ENCODE measurements at places on chromosomes 5 and 9. TPM values are rescaled to one million over a fixed set of nuclear protein-coding genes. Genes with fewer than 3 reads are reported as not detected.

Gene SHC3
- 0.35 TPM for total RNA-seq

Gene LCN9
- total RNA-seq: not detected

Gene ZBED3
- 3.8 TPM for total RNA-seq

Gene RNF208
- 24.8 TPM for total RNA-seq

Gene OR1N2
- total RNA-seq: not detected

Gene SVEP1
- total RNA-seq: 6.8 TPM

Gene HSPB3
- 596 TPM for total RNA-seq

Gene PCDHB12
- 1.0 TPM for total RNA-seq

Gene SYNPO
- 645 TPM for total RNA-seq

Gene TNC
- 1.1 TPM for total RNA-seq

Gene UCK1
- total RNA-seq: 21.7 TPM

Gene ARSI
- total RNA-seq: 0.38 TPM

Gene ARID3C
- not detected for total RNA-seq

Gene DIPK1B
- 15.1 TPM for total RNA-seq

Gene C9orf50
- total RNA-seq: not detected

Gene TCERG1
- 20.8 TPM for total RNA-seq

GRCh38 chr9:129400971-129401622, 219.8 kb downstream of the C9orf50 start:
- DNase-seq: peak; percentile 32

- no peak for DNase-seq
Observed at GRCh38 chr5:107425541-107426031, 245.2 kb downstream of the EFNA5 start.

GRCh38 chr5:43702293-43702692, 99.3 kb downstream of the NNT start:
- no peak for DNase-seq

DNA sequence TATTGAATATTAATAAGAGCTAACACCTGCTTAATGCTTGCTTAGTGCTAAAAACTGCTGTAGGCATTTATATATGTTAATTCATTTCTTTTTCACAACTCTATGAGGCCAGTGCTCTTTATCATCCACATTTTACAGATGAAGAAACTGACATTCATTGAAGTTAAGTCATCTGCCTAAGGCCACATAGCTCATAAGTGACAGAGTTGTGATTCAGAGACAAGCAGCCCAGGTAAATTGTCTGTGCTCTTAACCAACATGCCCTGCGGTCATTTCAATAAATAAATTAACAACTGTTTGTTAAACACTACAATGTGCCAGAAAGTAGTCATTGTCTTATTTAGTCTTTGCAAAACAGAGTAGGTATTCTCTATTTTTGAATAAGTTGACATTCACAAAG, 1354.4 kb upstream of the C9orf72 start:
- no peak for DNase-seq

DNA sequence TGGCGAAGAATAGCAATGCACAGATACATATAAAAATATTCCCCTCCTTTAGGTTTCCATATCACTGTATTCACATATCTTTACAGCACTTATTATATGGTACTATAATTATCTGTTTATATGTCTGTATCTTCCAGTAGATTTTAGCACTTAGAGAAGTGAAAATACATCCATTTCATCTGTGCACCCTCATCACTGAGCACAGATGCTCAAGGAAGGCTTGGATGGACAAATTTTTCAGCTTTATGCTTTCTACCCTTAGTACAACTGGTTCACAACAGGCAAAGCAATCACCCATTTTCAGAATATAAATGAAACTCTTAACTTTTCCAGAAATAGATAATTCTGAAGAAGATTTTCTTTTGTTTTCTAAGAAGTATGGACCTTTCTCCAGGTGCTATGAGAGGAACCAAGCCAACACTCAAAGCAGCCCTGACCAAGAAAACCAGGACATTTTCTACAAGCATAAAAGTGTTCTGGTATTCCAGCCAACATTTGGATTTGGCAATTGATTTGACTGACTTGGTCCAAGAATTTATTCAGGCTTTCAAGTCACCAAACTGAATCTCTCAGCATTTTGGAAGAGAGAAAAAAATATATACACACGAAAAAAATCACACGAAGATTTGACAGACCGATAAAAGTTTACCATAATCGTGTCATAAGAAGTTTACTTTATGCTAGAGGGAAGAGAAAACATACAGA, 170.2 kb upstream of the CD180 start:
- DNase-seq: no peak

- no peak for DNase-seq
Observed at GRCh38 chr5:139898981-139899380, 103.4 kb downstream of the PSD2 start.

DNA sequence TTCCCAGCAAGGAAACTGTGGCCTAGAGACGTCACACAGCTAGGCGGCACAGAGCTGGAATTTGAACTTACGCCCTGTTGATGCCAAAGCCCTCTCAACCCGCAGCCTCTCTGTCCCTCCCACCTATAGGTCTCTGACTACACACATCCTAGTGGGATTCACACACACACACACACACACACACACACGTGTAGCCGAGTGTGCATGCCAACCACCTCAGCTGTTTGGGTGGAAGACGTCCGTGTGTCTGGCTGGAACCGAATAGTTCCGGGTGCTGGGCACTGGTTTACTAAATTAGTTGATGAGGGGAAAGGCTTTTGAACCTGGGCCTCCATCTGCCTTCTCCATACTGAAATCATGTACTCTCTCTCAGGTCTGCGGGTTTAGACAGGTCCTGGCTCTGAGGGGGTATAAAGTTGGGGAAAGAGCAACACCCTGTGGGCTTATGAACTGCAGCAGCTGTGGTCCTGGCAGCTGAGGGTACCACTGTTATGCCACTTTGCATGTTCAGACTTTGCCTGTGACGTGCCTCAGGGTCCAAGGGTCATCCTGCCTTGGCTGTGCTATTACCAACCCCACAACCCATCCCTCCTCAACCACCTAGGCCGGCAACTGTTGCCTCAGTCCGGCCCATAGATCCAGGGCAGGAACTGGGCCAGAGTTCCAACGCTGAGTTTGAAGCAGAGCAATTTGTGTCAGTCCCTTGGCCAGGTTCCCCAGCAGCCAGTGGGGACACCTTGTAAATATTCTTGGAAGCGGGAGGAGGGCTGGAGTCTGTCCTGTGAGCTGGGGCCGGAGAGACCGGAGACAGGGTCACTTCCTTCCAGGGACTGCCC, 50.5 kb downstream of the PSD2 start:
- no peak for DNase-seq

DNA sequence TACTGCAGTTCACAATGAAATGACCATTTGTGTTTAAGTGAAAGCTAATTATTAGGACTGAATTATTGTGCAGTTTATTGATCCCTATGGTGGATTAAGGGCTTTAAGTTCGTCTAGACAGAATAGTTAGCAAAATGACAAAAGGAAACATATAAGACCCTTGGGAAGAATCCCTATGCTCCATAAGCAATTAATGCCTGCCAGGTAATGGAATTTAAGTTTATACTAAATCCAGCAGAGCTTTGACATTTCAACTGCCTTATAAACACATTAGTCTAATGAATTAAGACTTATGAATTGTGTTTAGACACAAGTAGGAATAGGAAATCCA, 640.0 kb upstream of the ARRDC3 start:
- DNase-seq: no peak

DNA sequence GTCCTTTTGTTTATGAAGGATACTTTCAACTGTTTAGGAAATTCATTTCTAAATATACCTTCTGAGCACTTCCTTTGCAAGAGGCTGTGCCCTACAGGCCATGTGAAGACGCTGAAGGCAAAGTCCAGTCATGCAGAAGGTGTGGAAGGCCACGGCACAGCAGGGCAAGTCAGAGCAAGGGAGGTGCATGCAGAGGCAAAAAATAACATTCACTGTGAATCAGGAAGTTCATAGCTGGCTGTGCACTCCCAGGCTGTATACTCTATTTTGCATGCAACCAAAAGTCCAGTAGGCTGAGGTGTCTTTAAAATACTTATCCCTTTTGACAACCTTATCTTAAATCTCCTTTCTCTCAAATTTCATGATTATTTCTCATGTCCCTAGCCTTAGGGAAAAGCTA, 50.3 kb downstream of the GNAQ start:
- DNase-seq: no peak

DNA sequence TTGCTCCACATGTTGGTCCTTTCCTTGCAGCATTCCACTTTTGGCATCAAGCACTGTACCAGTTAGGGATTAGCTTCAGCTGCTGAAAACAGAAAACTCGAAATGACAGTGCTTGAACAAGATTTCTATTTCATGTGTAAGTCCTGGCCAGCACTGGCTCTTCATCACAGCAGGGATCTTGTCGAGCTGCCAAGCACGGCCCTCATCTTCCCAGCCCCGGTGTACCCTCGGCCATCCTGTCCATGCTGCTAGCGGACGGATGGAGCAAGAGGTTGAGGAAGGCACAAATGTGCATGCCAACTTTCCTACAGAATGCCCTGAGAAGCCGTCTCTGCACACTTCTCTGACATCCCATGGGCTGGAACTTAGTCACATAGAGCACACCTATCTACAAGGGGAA, 130.6 kb downstream of the TENT4A start:
- no peak for DNase-seq

GRCh38 chr9:136283291-136284235, 20.3 kb downstream of the CCDC187 start:
- DNase-seq: peak; percentile 86

DNA sequence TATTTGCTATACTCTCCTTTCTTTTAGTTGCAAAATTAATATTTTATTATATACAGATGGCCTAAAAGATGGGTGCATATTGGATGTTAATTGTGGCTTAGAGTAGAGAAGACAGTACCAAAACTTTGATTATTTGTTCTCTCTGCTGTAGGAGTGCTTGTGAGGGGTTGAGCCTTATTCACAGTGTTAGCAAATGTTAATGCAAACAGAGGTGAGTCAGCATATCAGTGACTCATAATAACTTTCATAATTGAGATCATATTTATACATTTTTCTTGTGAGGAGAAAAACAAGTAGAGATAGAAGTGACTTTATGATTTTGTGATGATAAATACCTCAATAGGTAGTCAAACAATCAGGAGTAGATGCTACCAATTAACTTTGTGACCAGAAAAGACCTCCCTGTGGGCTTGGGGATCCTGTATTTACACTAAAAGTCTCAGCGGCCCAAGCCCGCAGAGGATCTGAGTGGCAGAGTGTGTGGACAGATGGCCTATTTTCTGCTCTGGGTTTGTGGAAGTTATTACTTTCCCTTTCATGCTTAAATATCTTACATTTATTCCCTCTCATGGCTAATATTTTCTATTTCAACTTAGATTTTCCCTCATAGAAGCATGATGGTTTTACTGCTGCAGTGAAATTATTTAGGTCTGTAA, 226.5 kb downstream of the TAF11L14 start:
- DNase-seq: no peak

GRCh38 chr9:123615381-123615780, 259.4 kb downstream of the CRB2 start:
- DNase-seq: no peak

- peak; percentile 14 for DNase-seq
Observed at GRCh38 chr9:69757996-69758675, 1.7 kb downstream of the PTAR1 start.

DNA sequence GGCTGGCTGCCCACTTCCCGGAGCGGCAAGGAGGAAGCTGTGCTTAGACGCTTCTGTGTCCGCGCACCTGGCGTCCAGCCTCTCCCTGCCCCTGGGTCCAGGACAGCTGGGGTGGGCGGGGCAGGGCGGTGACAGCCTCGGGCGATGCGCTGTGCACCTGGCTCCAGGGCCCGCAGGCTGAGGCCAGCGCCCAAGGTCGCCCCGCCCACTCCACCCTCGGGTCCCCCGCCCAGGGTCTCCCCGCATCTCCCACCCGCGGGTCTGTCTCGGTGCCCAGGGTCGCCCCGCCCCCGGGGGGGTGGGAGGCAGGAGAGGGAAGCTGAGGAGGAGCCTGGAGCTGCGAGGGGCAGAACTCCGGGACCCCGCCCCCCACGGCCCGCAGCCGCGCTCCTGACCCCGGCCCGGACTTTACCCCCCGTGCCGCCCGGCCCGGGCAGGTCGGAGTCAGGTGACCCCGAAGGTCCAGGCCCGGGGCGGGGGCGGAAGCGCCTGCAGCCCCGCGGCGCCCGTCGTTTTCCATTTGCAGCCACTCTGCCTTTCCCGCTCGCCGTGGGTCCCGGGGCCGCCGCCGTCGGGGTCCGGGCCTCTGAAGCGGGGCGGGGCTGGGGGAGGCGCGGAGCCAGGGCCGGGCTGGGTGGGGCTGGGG, at the start of gene ENTPD8:
Gene ENTPD8 (minus strand): TSS at position 69 of the 646 bp plus-strand sequence. CDS start 3,072 bp downstream, outside the sequence.
- DNase-seq: peak; percentile 39

DNA sequence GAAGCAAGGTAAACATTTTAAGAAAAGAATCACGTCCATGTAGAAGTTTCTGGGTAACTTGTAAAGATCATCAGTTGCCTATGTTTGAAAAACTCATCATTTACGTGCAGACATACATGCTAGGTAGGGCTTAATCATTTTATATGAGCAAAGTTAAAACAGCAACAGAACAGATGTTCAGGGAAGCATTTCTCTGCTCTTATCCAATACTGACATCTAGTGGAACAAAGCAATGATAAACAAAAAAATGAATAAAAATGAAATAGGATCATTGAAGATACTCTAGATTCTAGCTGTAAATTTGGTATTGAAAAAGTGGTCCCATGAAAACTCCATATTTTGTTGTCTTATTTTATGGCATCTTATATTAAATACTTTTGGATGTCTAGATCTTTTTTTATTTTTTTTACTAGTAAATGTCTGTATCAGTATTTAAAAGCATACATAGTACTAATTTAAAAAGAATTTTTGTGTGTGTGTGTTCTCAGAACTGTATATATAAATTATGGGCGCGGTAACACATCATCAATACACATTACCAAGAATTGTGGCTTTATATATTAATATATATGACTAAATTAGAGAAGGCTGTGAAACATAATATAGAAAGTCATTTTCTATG, 1050.2 kb downstream of the CDH12 start:
- DNase-seq: no peak

- no peak for DNase-seq
Observed at GRCh38 chr5:22896152-22896551, 43.0 kb upstream of the CDH12 start.

GRCh38 chr9:35730486-35730854, 1.5 kb downstream of the TLN1 start:
- no peak for DNase-seq

- no peak for DNase-seq
Observed at GRCh38 chr5:1558944-1559343, 35.2 kb upstream of the LPCAT1 start.

DNA sequence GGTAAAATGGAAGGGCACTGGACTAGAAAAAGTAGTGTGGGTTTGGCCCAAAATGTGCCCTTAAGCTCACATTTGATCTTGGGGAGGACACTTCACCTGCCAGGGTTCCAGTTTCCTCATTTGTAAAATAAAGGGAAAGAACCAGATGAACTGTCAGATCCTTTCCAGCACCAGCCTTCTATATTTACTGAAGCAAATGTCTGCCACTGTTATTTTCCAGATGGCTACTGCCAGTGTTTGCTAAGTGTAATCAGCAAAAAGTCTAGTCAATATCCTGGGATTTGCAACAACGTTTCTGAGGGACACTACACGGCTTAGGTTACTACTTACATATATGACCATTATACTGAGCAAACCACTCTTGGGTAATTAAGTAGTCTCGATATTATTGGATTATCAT, 340.3 kb downstream of the KCNN2 start:
- no peak for DNase-seq

- no peak for DNase-seq
Observed at GRCh38 chr9:621201-621855, 220.2 kb upstream of the DMRT1 start.
